ENCODE measurements at places on chromosomes 5 and 9. TPM values are rescaled to one million over a fixed set of nuclear protein-coding genes. Genes with fewer than 3 reads are reported as not detected.

GRCh38 chr9:100426189-100426529, 784 bp upstream of the MSANTD3 start:
- no peak for DNase-seq

- DNase-seq, result no peak
Observed at GRCh38 chr9:70868041-70868440, 253.4 kb downstream of the TRPM3 start.

The FRMD3 gene
- polyA plus RNA-seq, result 1.8 TPM

- no peak for DNase-seq
Observed at GRCh38 chr5:81154725-81155124, 78.4 kb upstream of the CKMT2 start.

The PPP1R26 gene
- 10.2 TPM for polyA plus RNA-seq

Measured in ovary (tissue), 10 donors.